AML-193 (cell line): ENCODE measurements at places on chromosomes 7 and 10.

- DNase-seq = no peak
Measured at GRCh38 chr10:128530301-128530700, 404.1 kb upstream of the MKI67 start.

GRCh38 chr7:98280296-98280695, 1.2 kb upstream of the BRI3 start:
- no peak for DNase-seq

GRCh38 chr10:77715088-77715487, 77.5 kb upstream of the KCNMA1 start:
- DNase-seq = no peak

- no peak for DNase-seq
Measured at GRCh38 chr7:72710983-72711382, 117.0 kb downstream of the TYW1B start.

DNA sequence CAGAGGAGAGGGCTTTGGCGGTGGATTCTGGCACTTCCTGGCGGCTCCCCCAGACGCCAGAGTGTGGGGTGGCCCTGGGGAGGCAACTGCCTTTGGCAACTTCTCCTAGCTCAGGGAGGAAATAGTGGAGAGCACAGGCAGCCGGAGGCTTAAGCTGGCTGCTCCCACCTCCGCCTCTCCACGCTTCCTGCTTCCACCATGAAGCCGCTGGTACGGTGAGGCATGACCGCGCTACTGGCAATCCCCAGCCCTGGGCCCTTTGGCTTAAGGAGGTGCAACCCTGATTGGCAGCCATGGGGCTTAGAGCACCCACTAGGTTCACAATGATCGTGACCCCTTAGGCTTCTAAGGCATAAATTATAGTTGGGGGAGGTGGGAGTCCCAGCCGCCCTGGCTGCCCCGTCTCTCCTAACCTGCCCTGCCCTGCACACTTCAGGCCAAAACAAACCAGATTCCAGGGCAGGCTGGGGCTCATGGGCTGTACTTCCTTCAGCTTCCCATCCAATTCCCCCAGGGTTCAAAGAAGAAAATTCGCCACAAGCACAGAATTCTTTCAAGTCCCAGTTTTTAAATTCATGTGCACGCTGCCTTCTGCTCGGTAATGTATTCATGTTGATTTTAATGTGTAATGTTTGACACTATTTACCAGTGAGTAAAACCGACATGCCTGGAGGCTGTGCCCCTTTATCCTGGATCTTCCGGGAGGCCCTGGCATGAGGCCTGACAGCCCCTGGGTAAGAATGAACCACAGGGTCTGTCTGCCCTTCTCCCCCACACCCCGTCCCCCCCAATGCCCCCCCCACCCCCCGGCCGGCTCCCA, 90.7 kb upstream of the LRRC4 start:
- DNase-seq = peak; percentile 80

- no peak for DNase-seq
Measured at GRCh38 chr7:44759246-44759645, 10.6 kb downstream of the ZMIZ2 start.

- no peak for DNase-seq
Measured at GRCh38 chr7:48887500-48887899, 36.8 kb upstream of the CDC14C start.

- no peak for DNase-seq
Measured at GRCh38 chr7:108007261-108007660, 4.3 kb upstream of the LAMB1 start.

DNA sequence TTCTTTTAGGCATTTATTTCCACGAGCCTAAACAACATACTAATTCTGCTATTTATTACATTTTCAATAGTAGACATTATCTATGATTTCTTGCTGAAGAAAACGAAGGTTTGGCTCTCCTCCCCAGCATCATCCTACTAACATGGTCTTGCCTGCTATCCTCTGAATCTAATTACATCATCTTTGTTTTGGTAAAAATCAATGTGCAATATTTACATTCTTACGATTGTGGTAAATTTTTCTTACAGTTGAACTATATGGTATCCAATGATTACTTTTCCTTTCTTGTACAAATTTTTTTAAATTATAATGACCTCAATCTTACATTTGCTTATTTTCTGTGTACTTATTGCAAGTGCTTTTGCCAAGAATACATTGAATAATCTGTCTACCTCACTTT, 7.0 kb upstream of the CALD1 start:
- DNase-seq = no peak

- DNase-seq = peak; percentile 6
Measured at GRCh38 chr7:118648002-118648401, 423.5 kb downstream of the ANKRD7 start.

DNA sequence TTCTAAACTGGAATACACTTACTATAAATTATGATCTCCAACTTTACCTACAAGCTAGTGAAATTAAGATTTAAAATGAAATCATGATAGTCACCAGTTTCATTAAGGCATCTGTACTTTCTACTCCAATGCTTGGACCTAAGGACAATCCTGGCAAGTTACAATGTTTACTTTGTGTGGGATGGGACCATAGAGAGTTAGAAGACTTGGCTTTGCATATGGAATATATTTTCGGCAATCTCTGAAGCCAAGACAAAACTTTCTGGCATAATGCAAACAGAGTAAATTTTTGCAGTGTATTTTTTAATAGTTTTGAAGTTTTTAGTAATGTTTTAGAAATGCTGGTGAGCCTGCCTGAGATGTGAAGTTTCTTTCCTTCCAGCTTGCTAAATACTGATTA, 248.9 kb downstream of the ABCA13 start:
- no peak for DNase-seq

GRCh38 chr7:47183862-47184590, 397.9 kb downstream of the TNS3 start:
- DNase-seq = no peak

DNA sequence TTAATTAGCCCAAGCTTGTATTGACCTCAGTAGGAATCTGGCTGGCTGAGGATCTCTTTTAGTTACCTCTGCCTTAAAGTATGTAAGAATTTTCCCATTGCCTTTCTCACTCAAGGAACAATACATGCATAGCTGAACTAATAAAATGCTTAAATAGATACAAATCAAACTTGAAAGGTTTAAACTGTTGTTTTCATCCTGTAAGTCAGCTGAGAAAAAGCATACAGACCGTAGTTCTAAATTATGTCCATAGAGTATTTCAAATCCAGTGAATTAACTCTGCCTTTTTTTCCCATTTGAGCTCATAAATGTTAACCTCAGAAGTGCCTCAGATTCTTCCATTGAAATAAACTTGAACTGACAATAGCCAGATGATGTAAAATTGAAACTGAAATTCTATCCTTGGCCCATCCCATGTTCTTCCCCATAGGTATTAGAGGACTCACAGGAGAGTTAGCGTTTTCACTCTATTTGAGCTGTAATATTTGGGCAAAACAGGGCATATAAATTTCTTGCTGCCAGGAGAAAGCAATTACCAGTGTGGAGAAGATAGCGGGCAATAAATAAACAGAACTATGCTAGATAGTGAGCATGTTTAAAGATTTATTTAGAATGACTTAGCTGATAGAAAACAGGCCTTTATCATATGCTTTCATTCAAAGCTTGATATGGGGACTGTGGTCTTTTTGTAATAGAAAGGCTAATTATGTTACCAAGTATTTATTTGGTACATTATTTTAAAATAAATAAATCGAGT, 163.7 kb downstream of the WNT2 start:
- no peak for DNase-seq

DNA sequence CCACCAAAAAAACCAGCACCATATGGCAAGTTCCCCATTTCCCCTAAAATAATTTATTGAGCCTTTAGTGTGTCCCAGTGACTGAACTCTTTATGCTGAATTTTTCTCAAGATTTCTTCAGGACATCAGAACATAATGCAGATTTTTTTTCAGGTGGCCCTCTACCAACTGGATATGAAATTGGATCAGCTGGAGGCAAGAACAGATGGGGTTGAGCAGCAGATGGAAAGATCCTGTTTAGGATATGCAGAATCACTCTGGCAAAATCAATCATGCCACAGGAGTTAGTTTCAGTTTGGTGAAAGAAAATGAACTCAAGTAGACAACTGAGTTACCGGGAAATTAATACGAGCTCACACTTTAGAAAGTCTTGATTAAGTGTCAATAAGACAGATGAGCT, 761.5 kb upstream of the C7orf33 start:
- DNase-seq = no peak

GRCh38 chr7:23017309-23017708, 3.4 kb upstream of the HYCC1 start:
- DNase-seq = peak; percentile 52

DNA sequence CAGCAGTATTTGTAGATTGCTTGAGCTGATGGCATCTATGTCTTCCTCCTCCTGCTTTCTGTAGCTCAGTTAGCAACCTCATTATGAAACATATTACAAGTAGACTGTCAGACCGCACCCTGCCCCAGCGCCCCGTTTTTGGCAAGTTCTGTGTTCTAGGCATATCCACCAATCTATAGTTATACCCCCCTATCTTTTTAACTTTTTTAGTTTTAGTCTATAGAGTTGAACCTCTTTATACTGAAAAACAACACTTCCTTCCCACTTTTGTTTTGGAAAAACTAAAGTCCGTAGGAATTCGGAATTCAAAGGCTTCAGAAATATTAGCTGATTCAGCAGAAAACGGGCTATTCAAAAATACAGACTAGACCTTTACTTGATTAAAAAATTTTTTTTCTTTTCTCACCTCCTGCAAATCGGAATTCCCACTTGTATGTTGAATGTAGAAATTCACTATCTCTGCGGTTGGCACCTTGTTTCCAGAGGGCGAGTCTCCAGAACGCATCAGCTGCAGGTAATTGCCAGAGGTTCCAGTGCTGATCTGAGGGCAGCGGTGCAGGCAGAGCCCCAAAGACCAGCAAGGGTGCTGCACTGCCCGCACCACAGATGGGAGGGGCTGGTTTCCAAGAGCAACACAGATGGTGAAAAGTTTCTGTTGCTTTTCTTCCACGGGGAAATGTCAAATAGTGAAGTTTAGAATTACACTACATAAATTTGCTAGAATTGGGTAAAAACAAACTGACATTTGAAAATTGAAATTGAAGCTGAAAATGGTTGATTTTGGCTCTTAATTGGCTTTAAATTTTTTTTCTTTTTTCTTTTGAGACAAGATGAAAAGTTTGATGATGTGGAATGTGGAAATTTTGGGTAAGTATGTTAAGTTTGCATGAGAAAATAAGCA, 2.2 kb upstream of the FZD8 start:
- no peak for DNase-seq

DNA sequence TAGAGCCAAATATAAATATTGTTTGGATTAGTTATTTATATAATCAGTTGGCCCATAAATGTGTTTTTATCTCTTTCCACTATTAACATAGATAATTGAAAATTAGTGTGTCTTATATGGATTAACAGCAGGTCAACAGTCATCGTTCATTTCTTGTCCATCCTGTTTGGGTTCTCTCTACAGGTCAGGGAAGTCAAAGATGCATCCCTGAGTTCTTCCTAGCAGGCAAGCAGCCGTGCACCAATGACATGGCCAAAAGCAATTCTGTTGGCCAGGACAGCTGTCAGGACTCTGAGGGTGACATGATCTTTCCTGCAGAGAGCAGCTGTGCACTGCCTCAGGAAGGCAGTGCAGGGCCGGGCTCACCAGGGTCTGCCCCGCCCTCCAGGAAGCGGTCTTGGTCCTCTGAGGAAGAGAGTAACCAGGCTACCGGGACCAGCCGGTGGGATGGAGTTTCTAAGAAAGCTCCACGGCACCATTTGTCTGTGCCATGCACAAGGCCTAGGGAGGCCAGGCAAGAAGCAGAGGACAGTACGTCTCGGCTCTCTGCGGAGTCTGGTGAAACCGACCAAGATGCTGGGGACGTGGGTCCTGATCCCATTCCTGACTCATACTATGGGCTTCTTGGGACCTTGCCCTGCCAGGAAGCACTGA, 15.9 kb downstream of the FBH1 start:
- no peak for DNase-seq

GRCh38 chr10:122665329-122665860, 34.3 kb downstream of the C10orf120 start:
- no peak for DNase-seq

GRCh38 chr10:36336315-36336714, 694.2 kb upstream of the FZD8 start:
- no peak for DNase-seq

GRCh38 chr10:87605628-87606251, 53.9 kb upstream of the PAPSS2 start:
- no peak for DNase-seq

- DNase-seq = no peak
Measured at GRCh38 chr10:72689660-72690059, 2.3 kb upstream of the MCU start.

DNA sequence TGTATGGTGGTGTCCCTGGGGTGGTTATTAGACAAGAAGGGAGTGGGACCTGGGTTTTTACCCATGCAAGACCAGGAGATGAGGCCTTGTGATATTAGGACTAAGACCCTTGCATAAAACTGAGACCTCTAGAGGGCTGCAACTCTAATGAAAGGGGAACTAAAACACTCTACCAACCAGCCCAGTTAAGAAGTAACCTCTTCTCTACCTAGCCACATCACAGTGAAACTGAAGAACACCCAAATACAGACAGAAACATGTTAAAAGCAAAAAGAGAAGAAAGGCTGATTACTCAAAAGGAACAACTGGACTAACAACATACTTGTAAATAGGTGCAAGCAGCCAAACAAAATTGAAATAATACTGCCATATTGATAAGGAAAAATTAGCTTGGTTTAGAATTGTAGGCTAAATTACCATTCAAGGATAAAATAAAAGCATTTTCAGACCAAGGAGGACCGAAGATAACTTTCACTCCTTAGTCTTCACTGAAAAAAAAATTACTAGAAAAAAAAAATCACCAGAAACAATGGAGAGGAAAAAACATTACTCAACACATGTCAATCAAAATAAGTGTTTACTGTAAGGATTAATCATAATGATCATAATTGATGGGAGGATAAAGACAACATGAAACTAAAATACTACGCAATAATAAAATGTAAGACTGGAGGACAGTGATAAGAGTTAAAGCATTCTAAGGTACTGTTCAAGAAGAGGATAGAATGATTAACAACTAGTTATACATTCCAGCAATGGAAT, 27.6 kb downstream of the ERLIN1 start:
- DNase-seq = no peak

DNA sequence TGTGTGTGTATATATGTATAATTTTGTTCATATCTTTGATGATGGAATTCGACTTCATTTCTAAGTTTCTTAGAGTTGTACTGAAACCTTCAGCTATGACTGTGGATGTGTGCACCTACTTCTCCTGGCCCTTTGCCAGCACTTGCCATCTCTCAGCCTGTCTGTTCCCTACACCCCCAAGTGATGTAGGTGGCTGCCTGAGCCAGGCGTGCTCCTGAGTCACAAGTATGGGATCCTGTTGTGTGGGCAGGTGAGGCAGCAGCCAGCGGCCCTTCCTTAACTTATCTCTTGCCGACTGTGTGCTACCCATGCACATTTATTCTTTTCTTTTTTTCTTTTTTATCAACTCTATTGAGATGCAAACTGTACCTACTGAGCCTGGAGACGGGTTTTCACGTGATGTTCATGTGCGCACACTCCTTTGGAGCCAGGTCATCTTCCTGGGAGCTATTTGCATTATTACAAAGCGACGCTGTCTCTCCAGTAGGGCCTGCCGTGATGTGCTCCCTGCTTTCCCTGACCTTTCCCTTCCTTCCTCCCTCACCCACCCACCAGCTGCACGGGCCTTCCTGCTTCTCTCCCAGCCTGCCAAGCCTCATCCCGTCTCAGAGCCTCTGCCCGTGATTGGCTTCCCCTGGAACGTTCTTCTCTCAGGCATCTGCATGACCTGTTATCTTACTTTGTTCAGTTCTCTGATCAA, 31.3 kb upstream of the GALNT11 start:
- no peak for DNase-seq
